ENCODE measurements at places on chromosomes 1 and 21.

- DNase-seq = no peak
Observed at GRCh38 chr1:60596791-60597750, 485.3 kb upstream of the NFIA start.

DNA sequence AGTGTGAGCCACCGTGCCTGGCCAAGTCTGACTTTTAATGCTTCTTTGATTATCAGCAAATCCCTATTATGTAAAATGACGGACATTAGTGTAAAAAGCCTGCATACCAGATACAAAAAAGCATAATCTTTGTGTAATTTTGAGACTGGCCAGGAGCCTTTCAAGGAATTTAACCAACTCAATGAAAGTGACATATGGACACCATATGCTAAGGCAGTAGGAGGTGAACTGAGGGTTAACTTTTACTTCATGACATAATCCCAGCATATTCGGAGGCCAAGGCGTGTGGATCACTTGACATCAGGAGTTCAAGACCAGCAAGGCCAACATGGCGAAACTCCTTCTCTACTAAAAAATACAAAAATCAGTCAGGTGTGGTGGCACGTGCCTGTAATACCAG is 94.6 kb downstream of the EIF4G3 start:
- DNase-seq = no peak

- DNase-seq = no peak
Observed at GRCh38 chr1:152699746-152700145, 1.6 kb downstream of the LCE2A start.

DNA sequence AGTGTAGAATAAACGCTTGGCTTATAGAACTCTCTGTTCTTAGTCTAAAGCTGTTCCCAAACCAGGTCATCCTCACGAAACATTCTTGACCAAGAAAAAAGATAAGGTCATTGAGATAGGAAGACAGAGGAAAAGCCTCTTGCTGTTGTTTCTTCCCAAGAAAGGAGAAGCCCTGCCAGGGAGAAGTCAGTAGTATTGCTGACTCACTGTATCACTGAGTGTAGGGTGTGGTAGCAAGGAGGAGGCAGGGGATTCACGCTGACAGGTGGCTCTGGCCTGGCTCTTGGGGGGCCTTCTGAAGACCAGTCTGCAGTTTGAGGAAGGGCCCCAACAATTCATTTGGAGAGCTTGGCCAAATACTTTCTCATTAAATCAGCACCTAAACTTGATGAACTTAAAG is 97.8 kb downstream of the CD247 start:
- no peak for DNase-seq

DNA sequence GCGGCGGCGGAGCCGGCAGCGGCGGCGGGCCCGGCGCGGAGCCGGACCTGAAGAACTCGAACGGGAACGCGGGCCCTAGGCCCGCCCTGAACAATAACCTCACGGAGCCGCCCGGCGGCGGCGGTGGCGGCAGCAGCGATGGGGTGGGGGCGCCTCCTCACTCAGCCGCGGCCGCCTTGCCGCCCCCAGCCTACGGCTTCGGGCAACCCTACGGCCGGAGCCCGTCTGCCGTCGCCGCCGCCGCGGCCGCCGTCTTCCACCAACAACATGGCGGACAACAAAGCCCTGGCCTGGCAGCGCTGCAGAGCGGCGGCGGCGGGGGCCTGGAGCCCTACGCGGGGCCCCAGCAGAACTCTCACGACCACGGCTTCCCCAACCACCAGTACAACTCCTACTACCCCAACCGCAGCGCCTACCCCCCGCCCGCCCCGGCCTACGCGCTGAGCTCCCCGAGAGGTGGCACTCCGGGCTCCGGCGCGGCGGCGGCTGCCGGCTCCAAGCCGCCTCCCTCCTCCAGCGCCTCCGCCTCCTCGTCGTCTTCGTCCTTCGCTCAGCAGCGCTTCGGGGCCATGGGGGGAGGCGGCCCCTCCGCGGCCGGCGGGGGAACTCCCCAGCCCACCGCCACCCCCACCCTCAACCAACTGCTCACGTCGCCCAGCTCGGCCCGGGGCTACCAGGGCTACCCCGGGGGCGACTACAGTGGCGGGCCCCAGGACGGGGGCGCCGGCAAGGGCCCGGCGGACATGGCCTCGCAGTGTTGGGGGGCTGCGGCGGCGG is 1.0 kb downstream of the ARID1A start:
- peak; percentile 69 for DNase-seq

- no peak for DNase-seq
Observed at GRCh38 chr1:115632251-115633026, 9.3 kb upstream of the VANGL1 start.
